Activated T-helper 1 cell treated with anti-CD3 and anti-CD28 coated beads, Interleukin-2, amount 50 U/mL, for 16 hours (primary cell): ENCODE measurements at places on chromosomes 4 and X.

GRCh38 chrX:45804276-45804675 lies 603.6 kb upstream of the DIPK2B start:
- DNase-seq: no peak

DNA sequence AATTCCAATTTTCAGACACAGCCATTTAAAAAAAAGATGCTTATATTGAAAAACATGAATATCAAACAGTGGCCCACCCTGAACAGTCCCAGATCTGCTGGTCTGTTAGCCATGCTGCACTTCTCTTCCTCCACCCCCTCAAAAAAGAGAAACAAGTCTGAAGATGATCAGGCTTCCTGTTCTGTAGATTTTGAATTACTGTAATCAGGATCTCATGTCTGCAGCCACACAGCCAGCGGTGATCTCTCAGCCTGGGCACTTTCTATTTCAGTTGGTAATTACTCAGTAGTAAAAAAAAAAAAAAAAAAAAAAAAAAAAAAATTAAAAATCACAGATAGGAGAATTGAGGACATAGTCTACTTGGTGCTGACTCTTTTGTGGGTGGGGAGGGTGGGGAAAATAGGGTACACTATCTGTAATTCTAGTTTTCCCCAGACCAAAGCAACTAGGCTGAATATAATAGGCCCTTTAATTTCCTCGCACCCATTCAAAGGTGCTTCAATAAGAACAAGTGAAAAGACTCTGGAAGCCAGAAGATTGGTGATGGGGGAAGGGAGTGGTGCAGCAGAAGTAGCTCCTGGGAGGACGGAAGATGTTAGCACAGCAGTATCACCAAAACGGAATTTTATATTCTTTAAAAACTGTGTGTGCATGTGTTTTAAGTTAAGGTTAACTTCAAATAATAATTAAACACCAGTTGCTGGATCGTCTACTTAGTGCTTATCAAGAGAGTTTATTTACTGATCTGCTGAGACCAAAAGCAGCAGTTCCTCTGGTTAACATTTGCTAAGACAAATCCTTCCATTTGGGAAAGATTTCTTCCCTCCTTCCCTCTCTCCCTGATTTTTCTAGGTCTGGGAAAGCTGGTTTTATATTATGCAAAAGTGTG lies 47.0 kb downstream of the SPRY1 start:
- DNase-seq: no peak

DNA sequence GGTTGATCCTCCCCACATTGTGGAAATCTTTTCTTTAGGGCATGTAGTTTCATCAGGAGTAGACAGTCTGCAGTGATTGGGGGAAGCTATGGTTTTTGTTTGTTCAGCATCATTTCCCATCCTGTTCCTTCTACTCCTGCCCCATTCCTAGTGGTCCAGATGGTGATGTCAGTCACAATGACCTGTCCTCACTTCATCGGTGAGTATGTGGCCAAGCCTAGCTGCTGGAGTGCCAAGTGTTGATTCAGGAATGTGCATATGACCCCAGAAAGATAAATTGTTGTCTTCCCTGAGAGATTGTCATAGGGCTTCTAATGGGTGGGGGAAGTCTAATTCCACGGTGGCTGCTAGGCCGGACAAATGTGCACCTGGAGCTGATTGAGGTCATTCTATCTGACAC lies 130.6 kb upstream of the FAT1 start:
- DNase-seq: no peak

DNA sequence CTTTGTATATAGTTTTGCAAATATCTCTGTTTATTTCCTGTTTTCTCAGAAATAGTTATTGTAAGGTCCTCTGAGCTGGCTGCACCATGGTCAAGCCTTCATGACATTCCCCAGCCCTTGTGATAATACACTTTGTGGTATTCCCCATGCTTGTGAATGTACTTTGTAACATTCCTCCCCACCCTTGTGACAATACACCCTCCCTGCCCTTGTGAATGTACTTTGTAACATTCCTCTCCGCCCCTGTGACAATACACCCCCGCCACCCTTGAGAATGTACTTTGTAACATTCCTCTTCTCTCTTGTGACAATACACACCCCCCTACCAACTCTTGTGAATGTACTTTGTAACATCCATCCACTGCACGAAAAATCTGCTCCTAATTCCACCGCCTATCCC lies 530.7 kb downstream of the CENPC start:
- DNase-seq: no peak

DNA sequence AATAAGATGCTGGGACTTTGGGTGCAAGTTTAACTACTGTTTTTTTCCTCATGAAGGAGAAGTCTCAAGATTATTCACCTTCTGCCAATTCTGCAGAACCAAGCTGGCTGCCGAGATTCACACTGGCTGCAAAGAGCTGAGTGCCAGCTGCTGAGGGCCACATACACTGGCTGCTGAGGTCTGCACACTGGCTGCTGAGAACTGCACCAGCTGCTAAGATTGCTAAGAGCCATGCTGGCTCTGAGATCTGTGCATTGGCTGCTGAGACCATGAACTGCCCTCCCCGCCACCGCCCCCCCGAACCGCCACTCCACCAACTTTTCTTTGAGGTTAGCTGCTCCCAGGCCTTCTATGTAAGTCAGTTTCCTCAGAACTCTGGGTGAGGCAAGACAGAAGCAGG lies 330.3 kb downstream of the CBLL2 start:
- no peak for DNase-seq

DNA sequence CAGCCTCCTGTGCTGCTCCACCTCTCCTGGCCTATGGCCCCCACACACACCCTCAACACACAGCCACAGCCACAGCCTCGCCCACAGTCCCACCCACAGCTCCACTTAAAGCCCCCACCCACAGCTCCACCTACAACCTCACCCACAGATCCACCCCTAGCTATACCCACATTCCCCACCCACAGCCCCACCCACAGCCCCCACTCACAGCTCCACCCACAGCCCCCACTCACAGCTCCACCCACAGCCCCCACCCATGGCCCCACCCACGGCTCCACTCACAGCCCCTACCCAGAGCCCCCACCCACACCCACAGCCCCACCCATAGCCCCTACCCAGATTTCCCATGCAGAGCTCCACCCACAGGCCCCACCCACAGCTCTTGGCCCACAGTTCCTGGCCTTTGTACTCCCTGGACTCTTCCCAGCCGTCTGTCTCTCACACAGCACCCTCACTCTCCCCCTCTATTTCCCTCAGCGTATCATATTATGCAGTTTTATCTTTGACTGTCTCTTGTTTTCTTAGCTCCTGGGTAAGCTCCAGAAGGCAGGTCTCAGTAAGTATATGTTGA lies 322.5 kb downstream of the EVC2 start:
- no peak for DNase-seq

- DNase-seq: peak; percentile 68
Observed at GRCh38 chrX:989959-990510, 222.4 kb downstream of the CRLF2 start.

- DNase-seq: no peak
Observed at GRCh38 chr4:118981839-118982381, 93.3 kb downstream of the SYNPO2 start.

- DNase-seq: no peak
Observed at GRCh38 chr4:59671037-59671436, 1529.1 kb upstream of the ADGRL3 start.

GRCh38 chr4:152735396-152735859 lies 44.1 kb downstream of the TIGD4 start:
- no peak for DNase-seq

DNA sequence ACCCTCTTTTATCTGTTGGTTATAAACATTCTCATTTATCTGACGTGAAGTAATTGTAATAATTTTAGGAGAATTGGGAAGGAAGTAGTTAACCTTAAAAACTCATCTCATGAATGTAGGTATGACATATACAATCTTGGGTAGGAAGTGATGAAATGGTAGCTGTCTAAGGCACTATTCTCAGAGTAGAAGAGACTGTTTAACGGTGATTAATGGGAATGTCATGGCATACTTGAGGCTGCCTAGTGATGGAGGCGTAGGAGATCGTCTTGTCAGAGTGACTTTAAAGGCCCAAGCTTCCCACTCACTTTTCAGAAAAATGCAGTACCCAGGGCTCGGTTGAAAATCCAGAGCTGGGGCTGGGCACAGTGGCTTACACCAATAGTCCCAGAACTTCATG lies 19.4 kb upstream of the AGA start:
- no peak for DNase-seq

GRCh38 chr4:151248519-151248918 lies 28.4 kb upstream of the PRSS48 start:
- DNase-seq: no peak

DNA sequence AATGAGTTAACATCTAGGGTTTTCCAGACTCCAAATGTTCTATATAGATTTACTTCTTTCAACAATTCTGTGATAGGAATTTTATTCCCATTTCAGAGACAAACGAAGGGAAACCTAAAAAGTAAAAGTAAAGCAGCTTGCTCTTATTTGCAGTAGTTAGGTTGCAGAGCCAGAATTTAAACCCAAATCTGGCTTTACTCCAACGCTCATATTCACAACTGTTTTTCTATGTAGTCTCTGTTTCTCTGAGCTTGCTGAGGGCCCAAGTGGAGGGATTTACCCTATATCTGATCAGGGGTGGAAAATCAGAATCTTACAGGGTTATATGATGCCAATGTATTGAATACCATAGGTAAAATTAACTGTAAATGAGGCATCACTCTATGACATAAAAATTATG lies 599.1 kb upstream of the GRIA3 start:
- DNase-seq: no peak

DNA sequence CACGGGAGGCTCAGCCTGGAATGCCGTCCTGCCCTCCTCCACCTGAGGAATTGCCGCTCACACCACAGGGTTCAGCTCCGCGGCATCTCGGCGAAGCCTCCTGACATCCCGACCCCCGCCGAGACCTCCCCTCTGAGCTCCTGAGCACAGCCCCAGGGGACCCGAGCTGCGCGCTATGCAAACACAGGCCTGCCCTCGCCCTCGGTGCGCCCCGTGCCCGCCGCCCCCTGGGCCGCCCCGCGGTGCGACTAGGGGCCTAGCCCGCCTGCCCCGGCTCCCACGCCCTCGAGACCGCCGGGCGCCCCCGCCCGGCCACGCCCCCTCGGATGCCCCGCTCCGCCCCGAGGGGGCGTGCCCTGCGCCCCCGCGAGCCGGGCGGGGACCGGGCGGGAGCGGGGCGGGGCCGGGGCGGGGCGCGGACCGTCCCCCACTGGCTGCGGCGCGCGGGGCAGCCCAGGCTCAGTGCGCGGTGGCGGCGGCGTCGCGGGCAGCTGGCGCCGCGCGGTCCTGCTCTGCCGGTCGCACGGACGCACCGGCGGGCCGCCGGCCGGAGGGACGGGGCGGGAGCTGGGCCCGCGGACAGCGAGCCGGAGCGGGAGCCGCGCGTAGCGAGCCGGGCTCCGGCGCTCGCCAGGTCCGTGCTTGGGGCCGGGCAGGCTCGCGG lies at the start of gene FGFR3:
FGFR3 (plus strand) TSS at position 462 of the 664 bp plus-strand sequence. CDS start 642 bp downstream, outside the sequence.
- DNase-seq: no peak

- no peak for DNase-seq
Observed at GRCh38 chrX:119726900-119727555, 31.4 kb upstream of the SOWAHD start.

- DNase-seq: no peak
Observed at GRCh38 chrX:19513383-19513782, 1.9 kb downstream of the MAP3K15 start.

GRCh38 chrX:96978906-96979305 lies 95.2 kb downstream of the RPA4 start:
- DNase-seq: no peak

GRCh38 chr4:122548452-122548851 lies 72.4 kb downstream of the IL21 start:
- DNase-seq: no peak
